ENCODE measurements at places on chromosomes 1 and 21.

GRCh38 chr1:229758101-229759036 lies 132.3 kb downstream of the URB2 start:
- no peak for DNase-seq

DNA sequence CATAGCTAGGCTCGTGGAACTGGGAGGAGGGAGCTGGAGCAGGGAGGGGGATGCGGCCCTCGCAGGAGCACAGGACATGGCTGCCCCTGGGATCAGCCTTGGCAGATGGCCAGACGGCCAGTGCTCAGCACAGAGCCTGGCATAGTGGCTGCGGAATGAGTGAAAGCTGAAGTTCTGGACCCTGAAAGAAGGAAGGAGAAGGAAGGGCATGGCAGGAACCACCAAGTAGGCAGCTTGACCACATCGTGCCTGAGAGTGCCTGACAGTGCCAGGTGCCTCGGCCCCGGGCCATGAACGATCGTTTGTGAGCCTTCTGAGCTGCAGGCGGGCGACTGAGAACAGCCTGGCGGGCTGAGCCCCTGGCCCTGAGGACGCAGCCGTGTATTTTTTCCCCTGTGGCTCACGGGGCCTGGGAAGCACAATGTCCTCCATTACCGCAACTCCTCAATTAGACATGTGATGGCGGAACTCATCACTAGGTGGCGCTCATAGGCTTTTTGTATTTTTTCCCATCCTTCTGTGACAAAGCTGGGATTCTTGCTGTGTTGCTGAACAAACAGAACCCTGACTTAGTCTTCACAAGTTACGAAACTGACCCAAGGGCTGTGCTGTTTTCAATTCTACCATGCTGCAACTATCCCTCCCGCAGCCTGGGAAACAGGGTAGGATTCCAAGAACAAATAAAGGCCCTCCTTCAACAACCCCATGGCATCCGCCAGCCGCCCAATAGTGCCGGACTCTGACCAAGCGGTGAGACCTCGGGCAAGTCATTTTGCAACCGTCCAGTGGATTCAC lies 29.9 kb upstream of the TMEM61 start:
- peak; percentile 79 for DNase-seq

DNA sequence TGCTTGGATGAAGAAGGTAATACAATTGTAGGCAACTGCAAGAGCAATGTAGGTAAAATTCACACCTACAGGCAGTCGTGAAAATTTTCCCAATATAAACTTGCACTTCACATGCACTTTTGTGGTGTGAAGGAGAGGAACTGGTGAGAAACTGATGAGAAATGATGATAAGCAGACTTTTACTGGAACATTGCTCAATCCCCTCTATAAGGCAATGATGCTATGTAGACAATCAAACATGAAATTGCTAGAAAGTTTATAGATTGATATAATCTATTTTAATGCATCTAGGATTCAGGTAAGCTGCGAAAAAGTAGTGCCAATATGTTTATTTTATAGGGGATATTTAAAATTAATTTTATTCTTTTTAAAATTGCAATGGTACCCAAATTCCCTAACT lies 802.2 kb downstream of the KCNT2 start:
- DNase-seq = no peak

GRCh38 chr1:33517596-33518250 lies 45.3 kb downstream of the ZSCAN20 start:
- no peak for DNase-seq

DNA sequence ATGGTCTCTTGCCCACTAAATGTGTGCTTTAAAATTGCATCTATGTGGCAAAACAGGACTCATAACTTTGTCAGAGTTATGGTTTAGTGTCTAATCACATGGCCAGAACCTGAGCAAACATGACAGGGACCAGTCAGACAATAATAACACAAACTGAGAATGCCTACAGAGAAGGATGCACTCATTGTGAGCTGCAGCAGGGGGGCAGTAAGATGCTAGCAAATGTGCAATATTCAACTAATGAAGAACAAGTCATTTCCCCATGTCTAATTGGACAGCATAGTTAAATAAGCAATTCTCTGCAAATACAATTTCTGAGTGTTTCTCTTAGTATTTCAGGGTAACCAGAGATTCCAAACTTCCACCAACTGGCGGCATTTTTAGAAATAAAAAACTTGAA lies 30.8 kb downstream of the SPAG17 start:
- no peak for DNase-seq

DNA sequence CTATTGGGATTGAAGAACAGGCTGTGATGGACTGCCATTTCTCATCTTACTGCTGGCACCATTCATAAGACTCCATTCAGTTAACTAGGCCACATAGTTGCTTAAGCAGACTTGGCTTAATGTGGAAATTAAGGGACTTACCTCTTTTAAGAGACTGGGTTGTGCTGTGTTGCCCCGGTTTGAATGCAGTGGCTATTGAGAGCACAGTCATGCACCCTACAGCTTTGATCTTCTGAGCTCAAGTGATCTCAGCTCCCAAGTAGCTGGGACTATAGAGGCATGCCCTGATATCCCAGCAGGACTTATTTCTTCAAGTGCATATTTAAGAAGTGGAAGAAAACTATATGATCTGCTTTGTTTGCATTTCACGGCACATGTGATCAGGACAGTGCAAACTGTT lies 181.1 kb downstream of the RASAL2 start:
- DNase-seq = no peak

- DNase-seq = no peak
Measured at GRCh38 chr1:30789388-30790255, 32.0 kb upstream of the LAPTM5 start.

- DNase-seq = peak; percentile 76
Measured at GRCh38 chr21:44939532-44940115, at the start of gene SLX9. Gene SLX9 (plus strand): TSS chr21:44940029. CDS start chr21:44940058, 29 bp downstream.

DNA sequence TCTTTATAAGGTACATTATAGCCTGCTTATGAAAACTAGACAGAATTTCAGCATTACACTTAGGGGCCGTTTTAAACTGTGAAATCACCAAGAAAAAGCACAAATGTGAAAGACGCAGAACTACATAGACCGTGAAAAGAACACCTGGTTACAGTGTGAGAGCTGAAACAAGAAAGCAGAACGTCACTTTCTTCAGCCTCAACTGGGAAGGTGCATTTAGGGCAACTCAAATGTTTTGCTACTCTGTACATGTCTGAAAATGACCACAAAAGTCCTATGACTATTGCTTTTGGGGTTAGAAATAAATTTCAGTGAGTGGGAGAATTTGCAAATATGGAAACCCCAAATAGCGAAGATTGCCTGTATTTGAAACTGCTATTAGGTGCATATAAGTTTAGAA lies 268.7 kb downstream of the OLFM3 start:
- no peak for DNase-seq

- no peak for DNase-seq
Measured at GRCh38 chr1:153921803-153922075, 1.0 kb downstream of the GATAD2B start.

- DNase-seq = no peak
Measured at GRCh38 chr1:18868801-18869424, 9.5 kb upstream of the TAS1R2 start.

GRCh38 chr1:201501144-201501543 lies 5.8 kb downstream of the CSRP1 start:
- DNase-seq = no peak

- DNase-seq = peak; percentile 53
Measured at GRCh38 chr1:40096977-40097782, at the start of gene PPT1. Gene PPT1 (minus strand): TSS chr1:40097252. CDS start chr1:40097238, 14 bp downstream.

DNA sequence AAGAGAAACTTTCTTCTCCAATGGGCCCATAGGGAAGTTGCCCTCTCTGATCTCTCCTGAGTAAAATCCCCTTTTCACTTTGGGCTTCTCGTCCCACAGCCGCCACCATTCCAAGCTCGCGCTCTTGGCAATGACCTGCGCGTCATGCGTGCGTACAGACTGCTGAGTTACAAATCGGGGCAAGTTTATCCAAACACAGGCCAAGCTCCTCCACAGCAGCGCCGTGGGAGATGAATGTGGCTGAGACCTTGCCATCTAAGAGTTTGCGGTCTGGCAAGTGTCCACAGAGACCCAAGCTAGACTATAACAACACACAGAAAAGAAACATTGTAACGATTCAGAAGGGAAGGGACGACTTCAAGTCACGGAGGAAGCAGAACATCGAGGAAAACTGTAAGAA lies 116.3 kb upstream of the SOD1 start:
- DNase-seq = no peak

- DNase-seq = no peak
Measured at GRCh38 chr1:21045351-21045750, 131.3 kb downstream of the EIF4G3 start.

- DNase-seq = peak; percentile 74
Measured at GRCh38 chr1:12229835-12230548, at the start of gene VPS13D. Gene VPS13D (plus strand): TSS chr1:12230030. CDS start chr1:12234267, 4,237 bp downstream.

GRCh38 chr1:12150456-12151200 lies 16.2 kb upstream of the TNFRSF1B start:
- DNase-seq = no peak

GRCh38 chr21:42195378-42196031 lies 23.4 kb upstream of the ABCG1 start:
- no peak for DNase-seq

- DNase-seq = no peak
Measured at GRCh38 chr1:89608319-89608983, 24.5 kb upstream of the LRRC8C start.

GRCh38 chr1:244730153-244730933 lies 77.4 kb downstream of the DESI2 start:
- peak; percentile 59 for DNase-seq

DNA sequence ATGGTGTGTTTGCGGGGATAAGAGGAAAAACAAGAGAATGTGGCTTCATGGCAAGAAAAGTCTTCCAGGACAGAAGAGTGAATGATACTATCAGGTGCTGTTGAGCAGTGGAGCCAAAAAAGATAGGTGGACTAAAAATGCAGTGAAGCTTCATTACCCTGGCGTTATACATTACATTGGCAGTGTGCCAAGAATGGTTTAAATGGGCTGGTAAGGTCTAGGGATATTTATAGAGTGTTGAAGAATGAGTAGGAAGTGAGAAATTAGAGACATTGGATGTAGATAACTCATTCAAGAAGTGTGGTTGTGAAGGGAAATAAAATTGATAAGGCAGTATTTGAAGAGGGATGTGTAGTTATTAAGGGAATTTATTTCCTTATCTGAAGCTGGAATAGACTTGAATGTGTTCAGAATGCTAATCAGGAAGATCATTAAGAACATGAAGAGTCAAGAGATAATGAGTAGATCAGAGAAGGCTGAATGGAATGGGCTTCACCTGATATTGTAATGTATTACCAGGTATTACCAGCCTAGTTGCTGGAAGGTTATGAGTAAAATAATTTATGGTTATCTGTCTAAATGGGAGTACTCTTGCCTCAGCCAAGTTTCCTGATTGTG lies 72.7 kb downstream of the MAST2 start:
- no peak for DNase-seq

DNA sequence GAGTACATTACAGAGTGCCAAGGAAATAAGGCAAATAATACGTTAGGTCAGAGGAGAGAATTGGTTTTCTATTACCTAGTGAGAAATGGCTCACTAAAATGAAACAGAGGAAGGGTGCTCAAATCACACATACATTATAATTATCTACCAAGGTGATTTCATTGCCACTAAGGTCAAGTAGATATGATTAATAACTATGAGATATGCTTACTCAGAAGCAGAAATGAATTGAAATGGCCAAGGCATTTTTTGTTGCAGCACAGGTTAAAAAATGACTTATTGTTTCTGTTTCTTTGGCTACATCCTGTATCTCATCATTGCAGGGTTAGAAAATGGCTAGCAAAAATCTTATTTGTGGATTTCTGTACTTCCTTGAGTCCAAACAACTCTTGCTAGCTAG lies 154.5 kb upstream of the GORAB start:
- DNase-seq = no peak

GRCh38 chr1:196305216-196305615 lies 303.0 kb downstream of the KCNT2 start:
- no peak for DNase-seq

DNA sequence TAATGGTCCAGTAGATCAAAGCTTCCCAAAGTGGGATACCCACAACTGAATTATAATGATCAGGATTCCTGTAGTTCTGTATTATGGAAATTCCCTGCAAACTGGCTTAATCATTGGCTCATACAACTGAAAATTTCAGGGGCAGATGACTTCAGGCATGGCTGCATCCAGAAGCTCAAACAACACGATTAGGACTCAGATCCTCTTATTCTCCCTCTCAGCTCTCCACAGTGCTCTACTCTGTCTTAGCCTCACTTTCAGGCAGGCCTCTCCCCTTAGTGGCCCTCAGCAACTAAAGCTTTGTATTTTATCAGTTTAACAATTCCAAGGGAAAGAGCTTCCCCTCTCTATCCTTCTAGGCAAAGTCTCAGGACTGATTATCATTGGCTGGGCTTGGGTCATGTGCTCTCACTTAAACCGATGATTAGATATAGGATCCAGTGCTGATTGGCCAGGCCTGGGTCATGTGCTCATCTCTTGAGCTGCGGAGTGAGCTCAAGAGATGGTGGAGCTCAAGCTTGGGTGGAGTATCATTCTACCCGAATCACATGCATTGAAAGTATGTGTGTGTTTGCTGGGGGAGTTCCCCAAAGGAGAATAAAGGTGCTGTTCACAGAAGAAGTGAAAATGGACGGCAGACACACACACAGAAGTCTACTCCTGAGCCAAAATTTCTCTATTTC lies 57.9 kb upstream of the RUNX3 start:
- DNase-seq = no peak

DNA sequence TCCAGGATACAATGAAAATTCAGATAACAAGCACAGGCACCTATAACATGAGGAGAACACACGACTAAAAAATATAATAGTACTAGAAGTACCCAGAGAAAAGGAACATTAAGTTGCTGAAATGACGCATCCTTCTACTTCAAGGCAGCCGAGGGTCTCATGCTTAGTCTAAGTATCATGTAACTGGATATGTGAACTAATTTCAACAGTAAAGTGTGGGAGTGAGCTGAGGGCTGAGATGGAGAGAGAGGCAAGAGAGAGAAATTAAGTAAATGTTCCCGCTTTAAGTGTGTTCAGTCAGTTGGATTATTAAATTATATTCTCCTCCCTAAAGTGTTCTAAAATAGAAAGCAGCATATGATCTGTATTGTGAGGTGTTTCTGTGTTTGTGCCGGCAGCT lies 152.2 kb upstream of the KRTAP19-8 start:
- peak; percentile 27 for DNase-seq

- DNase-seq = no peak
Measured at GRCh38 chr1:31013187-31013864, 52.2 kb downstream of the PUM1 start.

DNA sequence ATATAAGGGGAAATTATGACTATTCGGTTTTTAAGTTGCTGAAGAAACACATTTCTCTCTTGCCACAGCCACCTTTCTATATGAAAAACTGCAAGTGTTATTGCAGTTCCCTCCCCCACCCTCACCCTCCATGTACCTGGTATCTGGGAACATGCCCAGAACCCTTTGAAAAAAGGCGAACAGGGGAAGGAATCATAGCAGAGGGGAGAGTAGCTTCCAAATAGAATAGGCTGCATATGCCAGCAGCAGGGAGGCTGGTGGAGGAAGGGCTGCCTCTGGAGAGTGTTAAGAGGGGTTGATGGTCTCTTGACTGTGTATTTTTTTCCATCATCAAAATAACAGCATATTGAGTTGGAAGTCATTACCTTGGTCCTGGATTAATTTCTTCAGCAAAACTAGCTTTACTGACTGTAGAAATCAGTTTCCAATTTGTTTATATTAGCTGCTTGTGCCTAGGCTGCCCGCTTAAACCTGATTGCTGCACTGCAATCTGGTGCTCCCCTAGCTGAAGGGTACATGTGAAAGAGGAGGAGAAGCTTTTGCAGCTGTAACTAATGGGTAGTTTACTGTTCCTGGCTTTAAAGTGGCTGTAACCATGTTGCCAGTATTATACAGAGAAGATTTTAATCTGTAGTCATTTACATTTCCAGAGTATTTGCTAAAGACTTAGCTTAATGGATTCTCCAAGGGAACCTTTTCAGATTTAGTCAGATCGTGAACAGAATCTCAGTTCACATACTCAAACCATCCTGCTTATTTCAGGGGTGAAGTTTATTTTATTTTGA lies 22.7 kb downstream of the AHCYL1 start:
- no peak for DNase-seq

Measured in renal cortex interstitium (tissue), 15 donors.